T-helper 1 cell (primary cell): ENCODE measurements at places on chromosomes 3 and 15.

- DNase-seq = no peak
These were observed 24.0 kb upstream of the BSN start for GRCh38 chr3:49530231-49530630.

- DNase-seq = no peak
These were observed 42.9 kb downstream of the TNFAIP8L3 start for GRCh38 chr15:51051776-51052175.

- DNase-seq = no peak
These were observed 35.3 kb downstream of the PAK2 start for GRCh38 chr3:196774848-196775422.

- no peak for DNase-seq
These were observed 279.2 kb upstream of the KCNH8 start for GRCh38 chr3:18868911-18869689.
